ENCODE measurements at places on chromosomes 2 and 18.

- no peak for DNase-seq
These were observed 57.1 kb upstream of the GPR45 start for GRCh38 chr2:105184420-105184819.

DNA sequence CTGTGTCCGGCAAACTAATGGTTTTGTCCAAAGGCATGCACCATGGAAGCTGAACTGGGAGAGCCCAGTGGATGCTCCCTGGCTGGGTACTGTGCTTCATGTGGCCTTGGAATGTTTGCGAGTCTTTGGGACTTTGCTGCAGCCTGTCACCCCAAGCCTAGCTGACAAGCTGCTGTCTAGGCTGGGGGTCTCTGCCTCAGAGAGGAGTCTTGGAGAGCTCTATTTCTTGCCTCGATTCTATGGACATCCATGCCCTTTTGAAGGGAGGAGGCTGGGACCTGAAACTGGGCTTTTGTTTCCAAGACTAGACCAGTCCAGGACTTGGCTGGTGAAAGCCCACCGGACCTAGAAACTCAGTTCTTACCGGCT lies 1.7 kb downstream of the MARS2 start:
- no peak for DNase-seq

DNA sequence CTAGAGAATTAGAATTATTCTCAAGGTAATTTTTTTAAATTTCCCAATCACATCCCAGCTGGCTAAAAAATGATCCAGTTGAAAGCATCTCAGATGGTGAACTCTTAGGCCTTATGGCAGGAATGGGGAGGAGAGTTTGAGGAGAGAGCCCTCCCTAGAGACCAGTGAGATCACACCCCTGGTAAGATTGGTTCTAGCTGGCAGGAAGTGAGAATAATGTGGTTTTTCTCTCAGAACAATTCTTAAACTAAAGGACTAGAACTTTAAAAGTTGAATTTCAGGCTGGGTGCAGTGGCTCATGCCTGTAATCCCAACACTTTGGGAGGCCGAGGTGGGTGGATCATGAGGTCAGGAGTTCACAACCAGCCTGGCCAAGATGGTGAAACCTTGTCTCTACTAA lies 120.2 kb downstream of the MYO3B start:
- no peak for DNase-seq

DNA sequence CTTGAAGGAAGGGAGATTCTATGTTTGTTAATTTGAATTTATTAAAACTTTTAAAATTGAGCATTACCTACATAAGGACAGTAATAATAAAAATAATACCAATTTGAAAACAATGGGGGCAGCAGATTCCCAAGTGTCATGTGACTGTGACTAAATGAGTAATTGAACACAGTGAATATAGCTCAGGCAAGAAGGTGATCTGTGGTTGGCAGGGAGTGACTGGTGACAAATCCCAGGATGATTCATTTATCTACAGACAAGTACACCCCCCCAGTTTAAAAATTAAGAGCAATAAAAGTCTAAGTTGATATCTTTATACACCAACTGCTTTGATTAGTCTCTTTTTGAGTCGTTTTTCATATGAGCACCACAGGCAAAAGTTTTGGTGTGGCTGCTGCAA lies 299.5 kb downstream of the ARHGAP15 start:
- DNase-seq, result peak; percentile 23

DNA sequence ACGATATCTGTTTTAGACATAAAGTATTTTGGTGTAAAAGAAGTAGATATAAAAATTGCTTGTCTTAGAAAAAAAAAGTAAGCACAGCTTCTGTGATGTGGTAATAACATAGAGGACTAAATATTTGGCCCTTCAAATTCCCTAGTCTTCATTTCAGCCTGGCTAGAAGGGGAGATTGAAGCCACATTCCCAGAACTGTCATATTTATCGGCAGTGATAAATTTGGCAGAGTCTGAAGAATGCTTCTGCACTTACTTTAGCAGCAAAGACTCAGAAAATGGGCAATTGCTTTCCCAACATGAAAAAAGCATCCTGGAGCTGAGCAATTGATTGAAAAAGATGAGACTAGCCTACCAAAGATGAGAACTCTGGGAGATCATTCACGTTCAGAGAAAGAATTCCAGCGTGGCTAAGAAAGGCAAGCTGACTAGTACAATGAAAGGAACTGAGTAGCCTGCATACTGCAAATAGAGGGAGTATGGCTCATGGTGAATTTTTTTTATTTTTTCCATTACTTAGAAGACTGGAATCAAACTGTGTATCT lies 278.7 kb upstream of the KLHL29 start:
- no peak for DNase-seq
